ENCODE measurements at places on chromosomes 12 and 14.

DNA sequence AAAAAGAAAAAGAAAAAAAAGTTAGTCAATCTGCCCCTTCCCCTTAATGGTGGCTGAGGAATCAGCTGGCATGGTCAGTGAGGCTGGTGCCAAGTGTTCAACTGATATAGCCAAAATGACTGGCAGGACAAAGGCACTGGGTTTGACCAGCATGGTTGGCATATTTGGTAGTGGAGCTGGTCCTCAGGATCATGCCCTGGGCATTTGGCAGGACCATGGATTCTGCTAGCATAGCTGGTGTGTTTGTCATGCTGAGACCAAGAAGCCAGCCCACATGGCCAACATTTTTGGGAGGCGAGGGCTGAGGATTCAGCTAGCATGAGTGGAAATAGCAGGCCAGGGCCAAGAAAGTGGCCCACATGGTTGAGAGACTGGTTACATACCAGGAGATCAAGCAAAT is 136.5 kb downstream of the FBXL14 start:
- no peak overlapping the region for H3K27ac ChIP-seq
- no peak for DNase-seq
- H3K36me3 ChIP-seq, result no peaks in the 10 kb centered on the region

DNA sequence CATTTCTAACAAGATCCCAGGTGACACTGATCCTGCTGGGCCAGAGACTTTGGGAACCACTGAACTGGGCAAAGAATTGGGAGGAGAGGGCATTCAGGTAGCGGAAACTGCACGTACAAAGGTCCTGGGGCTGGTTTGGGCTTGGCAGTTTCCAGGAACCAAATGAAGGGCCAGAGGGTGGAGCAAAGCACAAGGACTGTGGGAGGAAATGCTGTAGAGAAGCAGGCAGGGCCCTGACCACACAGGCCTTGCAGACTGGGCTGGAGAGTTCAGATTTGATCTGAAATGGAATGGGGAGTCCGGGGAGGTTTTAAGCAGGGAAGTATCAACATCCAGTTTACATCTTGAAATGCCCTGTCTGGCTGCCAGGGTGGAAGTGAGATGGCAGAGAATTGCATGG is 195.1 kb downstream of the PHETA1 start:
- H3K36me3 ChIP-seq, result no peaks in the 10 kb centered on the region
- no peaks in the 10 kb centered on the region for H3K4me1 ChIP-seq
- no peak for DNase-seq
- no peak overlapping the region for H3K4me3 ChIP-seq
- no peak overlapping the region for H3K27ac ChIP-seq
- no peaks in the 10 kb centered on the region for H3K27me3 ChIP-seq

DNA sequence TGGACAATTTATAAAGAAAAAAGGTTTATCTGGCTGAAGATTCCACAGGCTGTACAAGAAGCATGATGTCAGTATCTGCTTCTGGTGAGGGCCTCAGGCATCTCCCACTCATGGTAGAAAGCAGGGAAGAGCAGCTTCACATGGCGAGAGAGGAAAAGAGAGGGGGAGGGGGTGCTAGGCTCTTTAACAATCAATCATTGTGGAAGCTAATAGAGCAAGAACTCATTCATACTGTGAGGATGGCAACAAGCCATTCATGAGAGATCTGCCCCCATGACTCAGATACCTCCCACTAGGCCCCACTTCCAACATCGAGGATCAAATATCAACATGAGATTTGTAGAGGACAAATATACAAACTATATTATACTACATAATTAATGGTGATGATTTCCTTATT is 361.9 kb upstream of the FAR2 start:
- no peaks in the 10 kb centered on the region for H3K27me3 ChIP-seq
- no peak overlapping the region for H3K4me3 ChIP-seq
- no peaks in the 10 kb centered on the region for H3K4me1 ChIP-seq
- no peaks in the 10 kb centered on the region for H3K36me3 ChIP-seq

GRCh38 chr14:71400871-71401321 is 493.6 kb downstream of the PCNX1 start:
- H3K4me3 ChIP-seq, result no peak overlapping the region
- no peaks in the 10 kb centered on the region for H3K27me3 ChIP-seq
- no peaks in the 10 kb centered on the region for H3K4me1 ChIP-seq
- peaks cover 3% of the 10 kb centered on the region for H3K36me3 ChIP-seq
- DNase-seq, result no peak
- no peak overlapping the region for H3K27ac ChIP-seq

- H3K4me1 ChIP-seq, result no peaks in the 10 kb centered on the region
- no peak for DNase-seq
- no peak overlapping the region for H3K4me3 ChIP-seq
- H3K27me3 ChIP-seq, result no peaks in the 10 kb centered on the region
- H3K36me3 ChIP-seq, result no peaks in the 10 kb centered on the region
Measured at GRCh38 chr12:125540580-125541204, 475.5 kb downstream of the AACS start.

GRCh38 chr14:89501381-89501780 is 84.3 kb upstream of the FOXN3 start:
- no peaks in the 10 kb centered on the region for H3K27me3 ChIP-seq
- H3K4me3 ChIP-seq, result no peak overlapping the region
- H3K4me1 ChIP-seq, result peaks cover 3% of the 10 kb centered on the region
- no peak for DNase-seq
